ENCODE measurements at places on chromosomes 5 and 9.

DNA sequence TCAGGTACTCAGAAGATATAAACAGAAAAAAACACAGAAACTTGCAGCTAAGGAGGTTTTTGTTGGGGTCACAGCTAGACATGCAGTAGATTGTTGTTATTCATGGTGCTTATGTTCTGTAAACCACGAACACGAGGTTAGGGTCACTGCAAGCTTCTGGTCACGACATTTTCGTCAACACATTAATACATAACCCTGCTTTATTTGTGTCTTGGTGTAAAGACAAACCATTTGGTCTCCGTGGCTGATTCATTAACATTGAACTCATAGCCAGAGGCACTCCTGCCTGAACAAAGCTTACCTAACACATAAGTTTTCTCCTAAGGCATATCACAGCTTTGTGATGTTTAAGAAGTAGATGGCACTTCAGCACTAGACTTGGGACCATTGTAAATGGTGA, 16.9 kb downstream of the TEK start:
- ATAC-seq, result no peak

DNA sequence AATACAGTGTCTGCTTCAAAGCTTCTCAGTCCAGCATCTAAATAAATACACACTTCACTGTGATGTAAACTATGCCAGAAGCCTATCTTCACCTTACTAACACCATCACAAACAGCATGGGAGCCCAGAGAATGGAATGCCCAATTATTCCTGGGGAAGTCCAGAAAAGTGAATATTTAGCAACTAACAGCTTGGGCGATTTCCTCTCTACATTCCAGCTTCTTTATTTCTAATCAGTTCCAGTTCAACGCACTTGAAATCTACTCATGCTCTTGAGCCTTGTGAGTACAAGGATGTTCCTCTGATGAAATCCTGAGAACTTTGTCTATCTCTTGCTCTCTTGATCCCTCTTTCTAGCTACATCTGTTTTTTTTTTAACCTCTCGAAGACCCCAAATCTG, 100.4 kb upstream of the C9orf72 start:
- ATAC-seq, result no peak

- ATAC-seq, result no peak
These were observed 87.5 kb downstream of the PPARGC1B start for GRCh38 chr5:149817539-149818060.

DNA sequence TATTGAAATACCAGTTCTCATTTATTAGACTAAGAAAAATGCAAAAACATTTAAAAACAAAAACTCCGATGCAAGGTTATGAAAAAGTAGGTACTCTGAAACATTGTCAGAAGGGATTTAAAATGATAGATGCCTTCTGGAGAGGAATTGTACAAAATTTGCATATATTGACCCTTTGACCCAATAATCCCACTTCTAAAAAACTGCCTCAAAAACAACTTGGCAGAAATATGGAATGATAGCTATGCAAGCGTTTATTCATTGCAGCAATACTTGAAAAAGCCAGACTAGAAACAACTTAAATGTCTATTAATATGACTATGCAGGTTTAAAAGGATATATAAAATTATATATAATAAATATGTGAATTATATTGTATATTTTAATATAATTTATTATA, 118.4 kb downstream of the PLK2 start:
- ATAC-seq, result no peak

DNA sequence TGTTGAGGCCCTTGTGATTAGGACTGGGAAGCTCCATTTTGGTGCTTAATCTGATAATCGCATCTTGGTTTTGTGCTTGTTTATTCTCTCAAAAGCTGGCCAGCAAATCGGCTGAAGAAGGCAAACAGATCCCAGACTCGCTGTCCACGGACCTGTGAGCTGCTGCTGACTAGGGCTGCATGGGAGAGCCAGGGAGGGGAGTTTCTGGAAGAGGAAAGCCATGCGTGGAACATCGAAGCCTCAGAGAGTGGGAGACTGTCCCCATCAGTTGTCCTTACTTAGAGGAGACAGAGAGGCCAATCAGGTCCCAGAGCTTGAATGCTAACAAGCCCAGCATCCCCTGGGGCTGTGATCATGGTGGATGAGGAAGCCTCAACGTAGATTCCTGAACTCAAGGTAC, 23.0 kb upstream of the FOXI1 start:
- no peak for ATAC-seq

- no peak for ATAC-seq
These were observed 617 bp upstream of the FPGS start for GRCh38 chr9:127801955-127802575.

GRCh38 chr5:158634714-158635113, 465.0 kb downstream of the EBF1 start:
- ATAC-seq, result no peak

- ATAC-seq, result no peak
These were observed 3.2 kb upstream of the NR4A3 start for GRCh38 chr9:99818500-99818899.

DNA sequence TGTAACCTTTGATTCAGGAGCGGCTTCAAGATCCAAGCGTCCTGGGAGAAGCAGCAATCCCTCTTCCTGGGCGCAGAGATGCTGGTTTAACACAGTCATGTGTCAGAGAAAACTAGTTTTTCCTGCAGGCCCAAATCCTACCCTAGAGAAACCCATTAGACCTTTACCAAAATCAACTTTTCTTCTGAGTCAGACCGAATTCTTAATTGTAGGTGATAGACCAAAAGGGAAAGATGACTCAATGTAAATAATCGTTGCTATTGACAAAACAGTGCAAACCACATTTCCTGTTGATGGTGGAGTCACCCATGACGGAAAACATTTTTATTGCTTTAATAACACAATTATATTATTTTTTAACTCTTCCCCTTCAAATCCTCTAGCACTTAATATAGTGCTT, 40.1 kb downstream of the SLC1A1 start:
- no peak for ATAC-seq

GRCh38 chr9:7545371-7546165, 254.0 kb downstream of the DMAC1 start:
- no peak for ATAC-seq

GRCh38 chr9:111483439-111483857, 735 bp downstream of the ECPAS start:
- no peak for ATAC-seq

GRCh38 chr5:104932431-104932830, 1369.8 kb upstream of the NUDT12 start:
- no peak for ATAC-seq

DNA sequence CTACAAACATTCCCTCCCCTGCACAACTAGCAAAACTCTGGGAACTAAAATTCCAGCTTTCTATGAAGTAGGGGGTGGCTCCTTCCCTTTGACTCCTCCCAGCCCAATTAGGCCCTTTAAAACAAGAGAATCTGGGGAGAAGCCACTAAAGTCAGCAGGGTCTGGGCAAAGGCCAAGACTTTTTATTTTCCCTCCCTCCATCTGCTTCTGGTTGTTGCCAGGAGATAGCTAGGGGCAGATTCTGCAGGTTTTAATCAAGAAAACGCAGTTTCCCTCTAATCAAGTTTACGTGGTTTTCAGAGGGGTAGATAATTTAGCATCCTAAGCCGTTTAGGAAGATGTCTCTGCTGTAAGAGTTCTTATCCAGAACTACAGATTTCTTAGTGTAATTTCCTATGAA, 114.5 kb upstream of the CDH6 start:
- ATAC-seq, result no peak

DNA sequence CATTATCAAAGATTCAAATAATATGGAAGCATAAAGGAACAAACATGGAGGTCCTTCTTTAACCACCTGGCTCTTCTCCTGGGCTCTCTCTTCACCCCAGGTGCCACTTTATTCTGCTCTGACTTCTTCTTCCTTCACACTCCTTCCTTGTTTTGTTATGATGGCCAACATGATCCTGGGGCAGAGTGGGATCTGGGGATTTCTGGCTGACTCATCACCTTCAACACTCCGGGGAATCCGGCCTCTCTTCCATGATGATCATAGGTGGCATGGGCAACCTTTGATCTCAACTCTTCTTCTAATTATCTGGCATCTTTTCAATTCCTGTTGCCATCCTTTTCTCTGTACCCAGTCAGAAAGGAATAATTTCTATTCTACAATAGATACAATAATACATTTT, 62.1 kb upstream of the TRPC7 start:
- no peak for ATAC-seq

GRCh38 chr9:136474974-136475865, 7.6 kb downstream of the SEC16A start:
- peak; percentile 16 for ATAC-seq

- no peak for ATAC-seq
These were observed 817 bp downstream of the GAPVD1 start for GRCh38 chr9:125262294-125262991.

DNA sequence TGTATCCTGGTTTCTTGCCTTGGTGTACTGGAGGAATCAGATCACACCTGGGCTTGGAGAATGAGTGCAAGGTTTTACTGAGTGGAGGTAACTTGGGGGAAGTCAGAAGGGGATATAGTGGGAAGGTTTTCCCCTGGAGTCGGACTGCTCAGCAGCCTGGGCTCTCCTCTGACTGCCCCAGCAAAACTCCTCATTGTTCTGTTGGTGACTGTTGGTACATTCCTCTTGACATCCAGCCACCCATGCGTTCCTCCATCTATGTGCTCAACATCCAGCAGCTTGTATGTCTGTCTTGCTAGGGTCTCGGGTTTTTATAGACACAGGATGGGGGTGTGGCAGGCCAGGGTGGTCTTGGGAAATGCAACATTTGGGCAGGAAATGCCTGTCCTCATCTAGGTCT, 96.0 kb downstream of the ZFAND5 start:
- no peak for ATAC-seq

Measured in motor neuron (in vitro differentiated cells).